ENCODE measurements at places on chromosomes 12 and 14.

DNA sequence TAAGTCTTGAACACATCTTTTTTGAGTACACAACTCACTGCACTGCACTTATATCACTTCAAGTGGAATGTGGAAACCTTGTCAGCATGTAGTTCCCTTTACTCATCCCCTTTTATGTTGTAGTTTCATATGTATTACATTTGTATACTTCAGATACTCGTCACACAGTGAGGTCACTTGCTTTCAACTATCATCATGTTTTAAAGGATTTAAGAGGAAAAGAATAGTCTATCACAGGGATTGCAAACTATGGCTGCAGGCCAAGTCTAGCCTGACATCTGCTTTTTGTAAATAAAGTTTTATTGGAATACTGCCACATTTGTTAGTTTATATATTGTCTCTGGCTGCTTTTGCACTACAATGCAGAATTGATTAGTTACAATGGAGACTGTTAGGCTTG lies 24.3 kb downstream of the CNOT2 start:
- DNase-seq: no peak

GRCh38 chr12:106229036-106229591 lies 18.7 kb downstream of the CKAP4 start:
- no peak for DNase-seq

DNA sequence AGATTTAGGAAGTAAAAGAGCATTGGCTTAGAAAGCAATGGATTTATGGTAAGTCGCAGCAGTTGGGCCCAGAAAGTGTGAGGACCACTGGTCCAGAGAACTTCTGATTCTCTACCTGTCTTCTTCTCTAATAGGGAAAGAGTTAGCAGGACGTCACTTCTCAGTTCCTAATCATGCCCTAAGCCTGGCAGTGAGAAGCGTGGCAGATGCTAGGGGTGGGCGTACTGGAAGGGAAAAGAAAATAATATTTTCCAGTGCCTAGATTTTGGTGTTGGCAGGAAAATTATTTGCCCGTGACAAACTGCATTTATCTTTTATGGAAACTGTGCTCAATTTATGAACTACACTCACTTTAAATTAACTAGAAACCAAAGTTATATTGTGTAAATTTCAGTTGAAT lies 212.3 kb downstream of the PPFIA2 start:
- no peak for DNase-seq

- no peak for DNase-seq
Measured at GRCh38 chr14:92917956-92918355, 5.0 kb upstream of the CHGA start.

GRCh38 chr14:69342928-69343525 lies 55.1 kb downstream of the ERH start:
- no peak for DNase-seq

DNA sequence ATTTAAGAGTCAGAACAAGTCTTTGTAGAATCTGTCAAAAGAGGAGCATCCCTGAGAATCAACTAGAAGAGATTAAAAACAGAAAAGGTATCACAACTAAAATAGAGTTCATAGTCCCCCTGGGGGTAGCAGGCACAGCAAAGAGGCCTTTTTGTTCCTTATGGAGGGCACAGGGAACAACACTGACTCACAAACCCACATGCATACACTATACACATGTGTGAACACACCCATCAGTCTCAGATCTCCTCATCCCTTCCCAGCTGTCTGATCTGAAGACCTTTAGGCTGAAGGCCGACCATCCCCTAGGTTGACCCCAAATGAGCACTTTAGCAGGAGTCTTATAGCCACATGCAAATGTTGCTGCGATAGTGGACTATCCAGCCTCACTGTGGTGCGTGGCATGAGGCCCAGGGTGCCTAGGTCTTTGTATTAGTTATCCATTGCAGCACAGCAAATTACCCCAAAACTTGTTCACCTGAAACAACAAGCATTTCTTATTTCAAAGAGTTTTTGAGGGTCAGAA lies 236.7 kb upstream of the EGLN3 start:
- DNase-seq: no peak

GRCh38 chr14:77457115-77457521 lies 283 bp downstream of the VIPAS39 start:
- DNase-seq: no peak

DNA sequence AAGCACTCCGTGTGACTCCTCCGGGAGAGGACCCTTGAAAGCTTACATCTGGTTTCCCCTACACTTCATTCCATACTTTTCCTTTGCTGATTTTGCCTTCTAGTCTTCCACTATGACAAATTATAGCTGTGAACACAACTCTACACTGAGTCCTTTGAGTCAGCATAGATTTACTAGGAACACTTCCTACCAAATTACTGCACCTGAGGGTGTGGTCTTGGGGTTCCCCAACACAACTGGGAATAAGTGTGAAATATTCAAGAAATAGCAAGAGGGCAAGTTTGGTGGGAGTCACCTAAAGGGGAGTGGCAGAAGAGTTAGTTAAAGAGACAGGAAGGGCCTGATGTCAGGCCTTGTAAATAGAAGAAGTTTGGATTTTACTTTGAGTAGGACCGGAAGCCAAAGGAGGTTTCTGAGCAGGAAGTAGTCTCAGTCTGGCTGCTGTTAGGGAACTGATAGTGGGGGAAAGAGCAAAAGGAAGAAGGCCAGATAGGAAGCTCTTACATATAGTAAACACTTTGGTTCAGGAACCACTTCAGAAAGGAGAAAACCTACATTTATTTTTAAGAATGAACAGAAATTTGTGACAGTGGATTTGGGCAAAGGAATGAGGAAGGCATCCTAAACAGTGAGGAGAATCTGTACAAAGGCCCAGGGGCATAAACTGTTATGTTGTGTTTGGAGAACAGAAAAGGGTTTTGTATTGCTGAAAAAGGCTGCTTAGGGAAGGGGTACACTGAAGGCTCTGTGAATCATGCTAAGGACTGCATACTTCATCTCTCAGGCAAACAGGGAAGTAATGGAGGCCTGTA lies 14.2 kb downstream of the SEL1L start:
- DNase-seq: no peak

DNA sequence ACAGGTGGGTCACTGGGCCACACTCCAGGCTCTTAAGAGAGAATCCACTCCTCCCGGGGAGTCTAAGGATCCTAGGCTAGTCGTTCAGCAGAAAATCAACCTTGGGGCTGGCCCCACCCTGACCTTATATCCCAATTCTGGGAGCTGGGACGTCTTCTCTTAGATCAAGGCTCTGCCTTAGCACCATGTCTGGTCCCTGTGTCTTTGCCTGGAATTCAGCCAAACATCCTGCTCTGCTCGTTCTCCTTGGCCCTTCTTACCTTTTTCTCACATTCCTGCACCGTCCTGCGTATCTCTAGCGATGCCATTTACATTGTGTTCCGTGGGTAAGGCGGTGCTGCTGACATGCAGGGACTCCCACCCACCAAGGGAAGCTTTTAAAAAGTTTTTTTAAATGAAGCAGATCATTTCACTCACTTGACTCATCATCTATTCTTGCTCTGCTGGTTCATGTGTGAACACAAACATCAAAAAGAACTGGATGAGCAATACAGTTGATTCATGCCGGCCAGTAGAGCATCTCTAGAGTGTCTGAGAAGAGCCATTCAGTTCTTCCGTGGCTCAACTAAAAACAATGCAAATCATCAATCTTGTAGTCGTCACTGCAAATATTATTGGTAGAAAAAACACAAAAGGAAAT lies 50.2 kb downstream of the KCNK13 start:
- no peak for DNase-seq

DNA sequence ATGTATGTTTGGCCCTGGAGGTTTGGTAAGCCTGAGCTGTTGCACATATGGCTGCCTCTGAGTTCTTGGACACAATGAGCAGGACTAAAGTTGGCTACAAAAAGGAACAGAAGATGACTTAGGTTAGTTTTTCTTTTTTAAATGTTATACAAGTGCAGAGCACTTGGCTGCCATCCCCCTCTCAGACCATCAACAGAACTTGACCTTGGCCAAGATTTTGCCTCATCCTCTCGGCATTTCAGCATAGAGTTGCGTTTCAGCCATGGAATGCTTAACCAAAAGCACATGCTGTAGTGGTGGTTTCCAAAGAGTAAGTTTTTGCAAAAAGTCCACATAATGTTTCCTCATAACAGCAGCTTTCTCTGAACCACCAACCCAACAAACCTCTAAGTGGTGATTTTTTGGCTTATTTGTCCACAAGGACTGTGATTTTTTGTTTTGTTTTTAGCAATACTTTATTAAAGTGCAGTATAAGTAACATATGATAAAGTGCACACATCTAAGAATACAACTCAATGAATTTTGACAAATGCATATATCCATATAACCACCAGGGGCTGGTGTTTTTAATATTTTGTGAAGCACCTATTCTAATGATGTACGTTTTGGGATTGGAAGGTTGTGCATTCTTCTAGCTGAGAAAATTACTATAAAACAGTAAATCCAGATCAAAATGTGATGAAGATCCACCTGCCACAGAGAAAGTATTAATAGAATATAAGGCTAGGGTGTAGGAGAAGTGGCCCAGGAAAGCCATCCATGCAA lies 12.1 kb upstream of the GALNT16 start:
- no peak for DNase-seq

All from activated naive CD8-positive, alpha-beta T cell treated with anti-CD3 and anti-CD28 coated beads, Interleukin-2, amount 50 U/mL, for 24 hours (primary cell).